Activated T-cell treated with anti-CD3 and anti-CD28 coated beads for 24 hours (primary cell): ENCODE measurements at places on chromosomes 4 and X.

DNA sequence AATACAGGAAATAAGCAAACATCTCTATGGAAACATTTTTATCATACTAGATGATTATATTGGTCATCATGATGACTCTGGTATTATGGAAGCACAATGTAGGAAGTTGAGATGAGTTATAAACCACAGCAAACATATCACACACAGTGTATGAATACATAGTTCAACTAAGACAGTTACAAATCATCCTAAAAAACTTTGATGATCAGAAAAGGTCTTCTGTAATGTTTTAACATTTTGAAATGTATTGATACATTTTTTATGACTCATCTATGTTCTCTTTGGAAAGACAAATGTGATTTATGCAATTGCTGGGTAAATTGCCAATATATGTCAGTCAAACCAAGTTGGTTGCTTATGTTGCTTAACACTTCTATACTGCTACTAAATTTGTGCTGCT lies 4.8 kb downstream of the CXCL3 start:
- no peak for DNase-seq

DNA sequence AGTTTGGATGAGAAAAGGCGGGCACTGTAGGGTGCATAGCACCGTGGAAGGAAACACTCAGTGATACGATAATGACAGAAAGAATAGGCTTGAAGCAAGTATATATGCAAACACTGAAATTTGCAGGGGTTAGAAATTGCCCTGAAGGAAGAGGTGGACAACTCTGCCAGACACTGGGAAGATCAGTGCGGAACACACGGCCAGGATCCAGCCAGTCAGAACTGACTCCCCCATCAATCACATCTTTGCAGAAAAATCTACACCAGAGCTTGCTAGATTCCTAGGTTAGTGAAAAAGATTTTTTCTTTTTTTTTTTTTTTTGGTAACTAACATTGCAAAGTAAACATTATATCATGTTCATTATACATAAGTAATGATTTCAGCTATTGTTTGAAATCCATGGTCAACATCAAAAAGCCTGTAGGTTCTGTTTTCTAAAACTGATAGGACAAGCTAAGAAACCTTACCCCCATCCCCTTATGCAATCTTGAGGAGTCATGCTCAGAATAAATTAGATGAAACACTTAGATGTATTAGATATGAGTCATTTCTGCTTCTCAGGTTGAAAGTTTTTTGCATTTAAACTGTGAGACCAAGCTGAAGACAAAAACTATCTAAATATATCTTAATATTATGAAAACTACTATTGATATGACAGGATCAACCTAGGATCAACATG lies 38.9 kb downstream of the TRIML1 start:
- DNase-seq: no peak

GRCh38 chrX:39808471-39808917 lies 289.3 kb downstream of the BCOR start:
- DNase-seq: no peak

DNA sequence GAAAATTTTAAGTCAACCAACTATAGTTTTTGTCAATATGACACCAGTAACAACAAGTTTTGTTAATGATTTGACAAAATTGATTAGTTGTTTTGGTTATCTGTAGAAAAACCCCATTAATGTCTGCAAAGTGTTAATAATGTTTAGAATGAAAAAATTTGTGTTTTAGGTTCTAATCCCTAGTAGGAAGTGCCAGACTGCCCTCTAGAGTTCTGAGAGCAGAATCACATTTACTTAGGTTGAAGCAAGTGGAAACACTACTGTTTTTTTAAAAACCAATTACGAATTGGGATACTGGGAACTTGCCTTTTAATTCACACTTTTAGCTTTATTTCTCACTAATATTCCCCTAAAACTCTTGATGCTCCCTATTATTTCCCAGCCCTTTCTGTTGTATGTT lies 101.1 kb upstream of the CYLC1 start:
- no peak for DNase-seq

DNA sequence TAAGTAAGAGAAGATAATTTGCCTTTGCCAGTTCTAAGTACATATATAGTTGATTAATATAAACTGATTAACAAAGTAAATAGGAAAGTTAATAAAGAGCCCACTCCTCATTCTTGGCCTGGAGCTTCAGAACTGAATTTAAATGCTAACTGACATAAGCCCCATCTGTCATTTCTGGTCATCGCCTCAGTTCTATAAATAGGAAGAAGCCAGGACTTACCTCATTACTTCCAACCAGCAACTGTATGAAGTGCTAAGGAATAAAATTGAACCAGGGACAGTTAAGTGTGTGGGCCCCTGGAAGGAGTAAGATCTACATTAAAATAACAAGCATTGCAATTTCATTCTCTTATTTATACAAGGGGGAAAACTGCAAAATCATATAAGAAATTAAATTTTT lies 52.0 kb upstream of the PDLIM5 start:
- DNase-seq: no peak

- DNase-seq: no peak
Measured at GRCh38 chr4:94635177-94635576, 122.6 kb upstream of the BMPR1B start.

DNA sequence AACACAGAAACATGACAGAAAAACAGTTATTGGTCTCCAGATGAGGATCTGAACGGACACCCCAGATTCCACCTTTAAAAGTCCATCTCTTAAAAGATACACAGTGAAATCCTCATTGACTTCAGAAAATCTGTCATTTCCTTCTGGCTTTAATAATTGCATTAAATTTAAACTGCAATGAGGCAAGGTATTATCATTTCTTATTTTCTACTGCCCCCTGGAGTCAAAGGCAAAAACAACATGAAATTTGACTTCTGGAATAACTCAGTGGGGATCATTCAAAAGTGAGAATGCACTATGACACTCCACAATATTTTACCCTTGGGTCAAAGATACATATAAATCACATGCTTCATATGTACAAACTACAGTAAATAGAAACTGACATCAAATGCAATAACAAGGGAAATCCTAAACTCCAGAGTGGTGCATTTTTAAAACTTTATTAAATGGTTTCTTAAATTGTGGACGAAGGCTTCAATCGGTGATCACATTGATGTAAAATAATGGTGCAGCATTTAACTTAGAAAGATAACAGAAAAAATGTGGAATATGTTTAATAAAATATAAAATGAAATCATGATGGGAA lies 56.4 kb upstream of the SPANXN1 start:
- DNase-seq: no peak

GRCh38 chr4:177308847-177309521 lies 690 bp upstream of the NEIL3 start:
- no peak for DNase-seq
